DMS53 (cell line): ENCODE measurements at places on chromosomes 6 and 20.
A peak's percentile ranks its signal among the peaks of the same experiment; 100 is the strongest.

- peak; percentile 29 for DNase-seq
Observed at GRCh38 chr20:50108556-50109235, 4.3 kb downstream of the UBE2V1 start.

DNA sequence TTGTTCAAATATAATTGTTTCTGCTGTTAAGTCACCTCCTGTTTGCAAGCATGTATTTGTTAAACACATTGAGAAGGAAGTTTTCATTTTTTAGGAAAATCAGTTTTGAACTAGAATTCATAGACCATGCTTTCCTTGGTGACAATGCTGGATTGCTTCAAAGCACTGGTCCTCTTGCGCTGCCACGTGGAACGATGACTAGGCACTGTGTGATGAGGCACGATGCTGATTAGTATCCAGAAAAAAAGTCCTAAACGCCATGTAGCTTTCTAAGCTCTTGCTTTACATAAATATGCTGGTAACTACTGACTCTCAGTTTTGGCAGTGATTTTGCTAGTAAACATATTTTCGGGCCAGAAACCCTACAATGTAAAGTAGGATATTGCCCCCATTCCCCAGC is 11.1 kb upstream of the EXOC2 start:
- no peak for DNase-seq

DNA sequence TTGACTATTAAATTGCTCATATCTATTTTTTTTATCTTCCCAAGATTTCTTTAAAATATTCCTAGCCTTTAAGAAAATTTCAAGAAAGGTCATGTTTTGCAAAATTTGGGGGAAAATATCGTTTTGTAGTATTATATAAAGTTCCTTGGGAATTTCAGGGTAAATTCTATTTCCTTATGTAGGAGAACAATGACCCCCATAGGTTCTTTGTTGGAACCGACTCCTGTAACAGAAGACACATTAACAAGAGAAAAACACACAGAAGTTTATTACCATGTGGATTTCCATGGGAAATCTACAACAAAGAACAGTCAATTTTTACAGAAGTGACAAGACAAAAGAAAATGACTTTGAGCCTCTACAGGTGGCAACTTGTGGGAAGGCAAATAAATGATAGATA is 68.1 kb downstream of the ADGB start:
- no peak for DNase-seq

- peak; percentile 57 for DNase-seq
Observed at GRCh38 chr6:30955367-30956042, 14.7 kb downstream of the MUCL3 start.

DNA sequence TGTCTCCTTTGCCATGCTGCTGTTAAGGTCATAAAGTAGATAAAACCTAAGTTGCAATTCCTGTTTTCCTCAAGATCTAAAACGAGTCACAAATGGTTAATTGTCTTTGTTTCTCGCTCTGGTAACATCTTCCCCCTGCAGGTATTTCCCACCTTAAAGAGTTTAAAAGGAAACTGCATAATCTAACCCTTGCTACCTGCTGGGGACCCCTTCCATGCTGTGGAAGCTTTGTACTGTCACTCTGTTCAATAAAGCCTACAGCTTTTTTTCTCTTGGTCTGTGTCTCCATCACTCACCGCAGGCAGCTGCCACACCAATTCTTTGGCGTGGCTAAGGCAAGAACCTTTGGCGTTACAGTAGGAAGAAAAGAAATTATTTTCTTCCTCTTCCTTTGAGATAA is 117.7 kb upstream of the GJE1 start:
- no peak for DNase-seq

DNA sequence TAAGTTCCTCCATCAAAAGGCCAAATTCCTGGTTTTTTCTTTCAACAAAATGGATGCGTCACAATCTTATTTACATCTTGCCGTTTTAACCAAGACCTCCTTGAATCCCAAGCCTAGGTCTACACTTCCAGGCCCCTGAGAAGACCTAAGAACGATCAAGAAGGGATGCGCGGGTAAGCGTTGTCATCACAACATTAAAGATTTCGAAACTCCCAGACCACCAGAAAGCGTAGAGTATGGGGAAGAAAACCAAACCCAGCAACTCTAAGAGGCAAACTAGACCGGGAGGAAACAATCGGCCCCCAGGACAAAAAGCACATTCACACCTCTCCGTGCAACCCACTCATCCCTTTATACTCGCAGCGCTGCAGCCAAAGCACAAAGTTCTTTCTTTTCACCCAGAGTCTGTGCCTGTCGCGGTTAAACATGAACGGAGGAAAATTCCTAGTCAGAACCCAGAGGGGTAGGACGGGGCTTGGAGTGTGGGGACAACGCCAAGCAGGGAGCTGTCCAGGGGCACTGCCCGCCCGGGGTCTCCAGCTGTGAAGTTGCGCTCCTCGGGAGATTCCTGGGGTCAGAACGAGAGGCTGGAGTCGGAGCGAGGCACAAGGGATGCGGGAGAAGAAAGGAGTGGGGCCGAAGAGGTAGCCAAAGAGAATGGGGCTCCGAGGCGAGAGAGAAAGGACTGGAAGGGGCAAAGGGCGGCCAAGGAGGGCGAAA is 725 bp downstream of the OSER1 start:
- DNase-seq: peak; percentile 64

DNA sequence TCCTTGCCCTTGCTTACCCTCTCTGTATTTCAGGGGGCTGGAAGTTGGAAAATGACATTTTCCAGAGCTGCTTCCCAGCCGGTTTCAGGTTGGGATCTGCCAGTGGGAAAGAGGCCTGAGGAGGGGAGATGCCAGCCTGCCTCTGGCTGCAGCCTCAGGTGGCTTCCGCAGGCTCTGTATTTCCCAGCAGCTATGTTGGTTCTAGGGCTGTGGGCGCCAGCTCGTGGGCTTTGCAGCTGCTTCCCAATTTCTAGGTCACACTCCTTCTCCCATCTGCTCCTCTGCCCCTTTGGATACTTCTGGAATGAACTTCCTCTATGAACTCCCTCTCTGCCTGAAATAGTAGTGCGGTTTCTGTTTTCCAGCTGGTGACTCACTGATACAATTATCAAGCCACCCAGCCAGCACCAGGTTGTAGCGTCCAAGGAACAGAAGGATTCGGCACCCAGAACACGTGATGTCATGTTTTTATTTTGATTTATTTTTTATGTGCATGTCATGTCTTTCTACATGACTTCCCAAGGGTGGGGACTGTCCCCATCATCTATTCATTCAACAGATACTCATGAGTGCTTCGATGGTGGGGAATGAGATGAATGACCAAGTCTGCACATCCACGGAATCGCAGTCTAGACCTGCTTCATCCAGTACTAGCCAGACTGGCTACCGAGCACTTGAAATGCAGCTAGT is 38.0 kb downstream of the TGM2 start:
- peak; percentile 97 for DNase-seq

GRCh38 chr20:33276303-33277113 is 6.5 kb upstream of the BPIFB1 start:
- no peak for DNase-seq

GRCh38 chr6:19325335-19325789 is 511.8 kb upstream of the ID4 start:
- DNase-seq: no peak

DNA sequence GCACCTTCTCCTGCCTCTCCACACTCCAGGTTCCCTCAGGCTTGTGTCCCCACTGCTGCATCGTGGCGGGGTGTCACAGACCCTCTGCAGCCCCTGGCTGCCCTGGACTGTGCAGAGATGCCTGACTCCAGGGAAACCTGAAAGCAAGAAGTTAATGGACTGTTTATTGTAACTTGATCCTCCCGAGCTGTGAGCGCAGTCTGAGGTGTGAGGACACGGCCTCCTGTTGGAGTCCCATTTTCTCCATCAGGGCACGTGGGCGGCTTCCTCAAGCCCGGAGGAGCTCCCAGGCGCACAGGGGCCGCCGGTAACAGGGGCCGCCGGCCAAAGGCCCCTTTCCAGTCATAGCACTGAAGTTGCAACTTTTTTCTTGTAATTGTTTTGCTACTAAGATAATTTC is 16.9 kb downstream of the RBM38 start:
- DNase-seq: no peak

DNA sequence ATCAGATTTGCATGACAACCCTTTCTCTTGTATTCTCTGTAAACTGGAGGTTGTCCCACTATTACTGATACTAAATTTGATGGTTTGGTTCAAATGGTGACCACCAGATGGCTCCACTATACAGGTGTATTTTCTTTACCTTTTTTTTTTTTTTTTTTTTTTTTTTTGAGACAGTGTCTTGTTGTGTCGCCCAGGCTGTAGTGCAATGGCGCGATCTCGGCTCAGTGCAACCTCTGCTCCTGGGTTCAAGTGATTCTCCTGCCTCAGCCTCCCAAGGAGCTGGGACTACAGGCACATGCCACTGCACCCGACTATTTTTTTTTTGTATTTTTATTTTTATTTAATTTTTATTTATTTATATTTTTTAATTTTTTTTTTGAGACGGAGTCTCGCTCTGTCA is 6.6 kb upstream of the WTAP start:
- DNase-seq: peak; percentile 81

GRCh38 chr6:100774681-100775080 is 106.4 kb downstream of the ASCC3 start:
- no peak for DNase-seq

DNA sequence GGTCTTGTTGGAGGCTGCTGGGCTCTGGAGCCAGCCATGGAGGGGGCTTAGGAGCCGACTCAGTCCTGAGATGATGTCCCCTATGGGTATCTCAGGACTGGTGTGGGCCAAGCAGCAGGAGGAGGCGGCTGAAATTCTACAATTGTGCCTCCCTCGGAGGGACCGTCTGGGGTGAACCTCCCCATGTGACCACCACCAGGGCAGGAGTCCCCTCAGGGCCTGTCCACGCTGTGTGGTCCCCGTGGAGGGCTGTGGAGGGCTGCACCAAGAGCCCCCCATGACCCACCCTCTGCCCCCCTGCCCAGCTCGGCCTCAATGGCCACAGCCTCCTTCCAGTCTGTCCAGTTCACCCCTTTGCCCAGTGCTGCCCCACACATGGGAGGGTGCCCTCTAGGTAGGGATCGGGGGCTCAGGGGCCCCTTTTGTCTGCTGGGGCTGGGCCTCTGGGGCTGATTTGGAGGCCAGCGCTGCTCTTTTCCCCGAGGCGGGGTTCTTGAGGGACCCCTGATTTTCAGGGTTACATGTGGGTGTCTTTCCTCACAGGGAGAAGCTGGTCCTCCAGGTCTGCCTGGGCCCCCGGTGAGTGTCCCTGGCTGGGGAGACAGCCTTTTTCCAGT is 1.2 kb downstream of the COL9A3 start:
- no peak for DNase-seq

DNA sequence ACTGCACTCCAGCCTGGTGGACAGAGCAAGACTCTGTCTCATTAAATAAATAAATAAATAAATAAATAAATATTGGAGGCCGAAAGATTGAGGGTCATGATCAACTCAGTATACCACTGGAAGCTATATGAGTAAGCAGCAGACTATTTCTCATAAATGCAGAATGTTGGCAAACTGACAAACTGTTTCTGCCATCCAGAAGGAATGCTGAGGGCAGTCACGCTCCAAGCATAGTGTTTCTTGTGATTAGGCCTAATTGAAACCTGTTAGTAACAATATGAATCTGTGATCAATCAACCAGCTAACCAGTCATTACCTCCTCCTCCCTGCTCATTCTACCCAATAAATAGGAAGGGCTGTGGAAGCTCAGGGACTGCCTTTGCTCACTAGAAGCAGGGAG is 15.2 kb upstream of the KCNK15 start:
- DNase-seq: no peak
